Activated T-helper 1 cell treated with Interleukin-2 at 50 U/mL for 16 hours (primary cell): ENCODE measurements at places on chromosomes 12 and 14.

- no peak for DNase-seq
Measured at GRCh38 chr14:76034566-76034965, 49.0 kb downstream of the IFT43 start.

DNA sequence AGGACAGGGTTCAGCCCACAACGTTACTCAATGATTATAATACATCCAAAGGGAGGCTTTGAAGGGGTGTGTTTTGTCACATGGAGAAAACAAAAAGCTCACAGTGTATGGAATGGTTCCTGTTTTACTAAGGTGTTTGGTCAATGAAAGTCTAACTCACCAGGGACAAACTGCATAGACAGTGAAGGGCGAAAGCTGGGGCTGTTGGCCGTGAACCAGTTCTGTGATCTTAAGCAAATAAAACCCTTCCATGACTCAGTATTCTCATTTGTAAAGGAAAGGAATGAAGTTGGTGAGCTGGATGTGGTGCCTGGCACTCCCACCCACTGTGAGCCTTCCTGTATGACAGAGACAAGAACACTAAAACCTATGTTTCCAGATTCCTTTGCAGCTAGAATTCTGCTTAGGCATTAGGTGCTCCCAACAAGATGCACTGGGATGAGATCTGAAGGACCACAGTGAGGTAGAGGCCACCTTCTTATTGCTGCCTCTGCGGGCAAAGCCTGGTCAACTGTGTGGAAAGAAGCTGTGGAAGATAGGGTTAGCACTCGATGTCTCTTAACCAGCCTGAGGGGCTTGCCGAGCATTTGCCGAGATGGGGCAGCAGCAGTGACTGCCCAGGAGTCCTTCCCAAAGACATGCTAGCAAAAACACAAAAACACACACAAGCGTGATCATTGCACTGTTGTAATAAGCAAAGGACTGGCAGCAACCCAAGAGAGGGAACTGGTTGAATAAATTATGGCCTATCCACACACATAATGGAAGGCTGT, 48.5 kb downstream of the VCPKMT start:
- DNase-seq: no peak

GRCh38 chr12:3148366-3149000, 71.3 kb downstream of the TSPAN9 start:
- DNase-seq: no peak

DNA sequence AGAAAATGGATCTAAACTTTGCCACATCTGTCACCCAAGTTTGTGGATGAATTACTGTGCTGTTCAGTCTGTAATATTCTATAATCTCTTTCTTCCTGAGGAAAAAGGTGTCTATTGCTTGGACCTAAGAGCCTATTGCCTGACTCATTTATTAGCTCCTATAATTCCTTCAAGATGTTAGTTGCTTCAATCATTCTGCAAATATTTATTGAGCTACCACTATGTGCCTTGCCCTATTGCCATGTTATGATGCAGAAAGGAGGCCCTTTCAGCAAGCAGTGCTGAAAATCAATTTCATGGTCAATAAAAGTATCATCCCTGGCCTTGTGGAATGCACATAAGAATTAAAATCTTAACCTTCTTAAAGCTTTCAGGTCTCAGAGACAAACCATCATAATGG, 113.6 kb downstream of the CCER1 start:
- DNase-seq: no peak

- no peak for DNase-seq
Measured at GRCh38 chr12:92065018-92065499, 80.6 kb downstream of the BTG1 start.

DNA sequence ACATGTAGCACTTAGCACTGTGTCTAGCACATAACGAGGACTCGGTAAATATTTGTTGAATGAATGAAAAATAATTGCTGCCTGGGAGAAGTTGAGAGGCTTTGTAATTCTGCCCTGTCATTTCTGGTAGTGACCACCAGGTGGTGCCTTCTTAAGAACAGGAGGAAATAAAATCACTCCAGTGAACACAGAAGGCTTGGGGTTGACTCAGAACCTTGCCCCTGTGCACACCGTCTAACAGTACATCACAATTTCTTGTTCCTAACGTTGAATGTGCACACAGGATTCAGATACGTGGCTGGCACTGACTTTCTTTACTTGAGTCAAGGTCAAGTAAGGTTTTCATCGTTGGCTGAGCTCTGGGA, 91.8 kb downstream of the RGS6 start:
- DNase-seq: no peak

- DNase-seq: no peak
Measured at GRCh38 chr12:108572166-108572790, 9.9 kb downstream of the ISCU start.

DNA sequence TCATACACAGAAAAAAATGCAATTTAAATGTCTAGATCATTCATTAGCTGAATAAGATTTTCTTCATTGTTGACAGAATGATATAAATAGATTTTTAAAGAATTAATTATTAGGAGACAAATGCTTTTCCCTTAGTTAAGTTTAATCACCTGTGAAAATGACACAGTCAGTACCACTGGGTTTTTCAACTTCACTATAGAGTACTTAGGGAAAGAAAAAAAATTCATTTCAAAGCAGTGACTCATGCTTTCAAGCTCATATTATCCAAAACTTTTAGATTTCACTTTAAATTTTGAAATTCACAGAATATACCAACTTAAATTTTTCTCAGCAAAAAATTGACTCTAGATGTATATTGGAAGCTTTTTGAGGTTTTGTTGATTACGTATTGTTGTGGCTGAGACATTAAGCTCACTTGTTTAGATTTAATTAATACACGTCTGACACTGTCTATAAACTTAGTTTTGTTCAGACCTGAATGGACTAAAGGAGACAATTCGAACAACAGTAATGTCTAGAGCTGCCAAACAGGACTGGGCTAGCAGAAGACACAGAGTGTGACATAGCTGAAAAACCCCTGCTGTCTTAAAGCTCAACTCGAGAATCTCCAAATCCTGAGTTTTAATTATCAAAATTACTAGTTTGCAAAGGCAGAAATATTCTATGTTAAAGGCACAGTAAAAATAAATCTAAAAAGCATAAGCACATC, 1.6 kb downstream of the MGAT4C start:
- DNase-seq: no peak

- no peak for DNase-seq
Measured at GRCh38 chr14:77322250-77322902, 1.5 kb downstream of the GSTZ1 start.

GRCh38 chr14:81326451-81326850, 73.7 kb downstream of the STON2 start:
- no peak for DNase-seq
